Central memory CD4-positive, alpha-beta T cell (primary cell): ENCODE measurements at places on chromosomes 3 and 15.

DNA sequence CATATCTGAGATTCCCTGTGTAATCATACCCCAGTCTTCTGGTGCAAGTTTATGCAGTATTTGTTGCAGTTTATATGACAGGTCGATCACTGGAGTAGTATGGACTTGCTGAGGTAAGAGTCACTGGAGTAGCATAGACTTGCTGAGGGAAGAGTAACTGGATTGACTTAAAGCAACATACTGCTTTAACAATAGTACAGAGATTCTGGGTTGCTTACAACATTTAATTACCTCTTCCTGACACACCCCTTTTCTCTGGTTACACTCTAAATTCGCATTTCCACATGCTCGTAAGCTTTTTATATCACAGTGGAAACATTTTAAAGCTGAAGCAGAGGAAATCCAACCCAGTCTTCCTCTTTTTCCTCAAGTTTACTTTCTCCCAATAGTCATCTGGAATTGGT lies 11.8 kb downstream of the AAGAB start:
- no peak for DNase-seq

DNA sequence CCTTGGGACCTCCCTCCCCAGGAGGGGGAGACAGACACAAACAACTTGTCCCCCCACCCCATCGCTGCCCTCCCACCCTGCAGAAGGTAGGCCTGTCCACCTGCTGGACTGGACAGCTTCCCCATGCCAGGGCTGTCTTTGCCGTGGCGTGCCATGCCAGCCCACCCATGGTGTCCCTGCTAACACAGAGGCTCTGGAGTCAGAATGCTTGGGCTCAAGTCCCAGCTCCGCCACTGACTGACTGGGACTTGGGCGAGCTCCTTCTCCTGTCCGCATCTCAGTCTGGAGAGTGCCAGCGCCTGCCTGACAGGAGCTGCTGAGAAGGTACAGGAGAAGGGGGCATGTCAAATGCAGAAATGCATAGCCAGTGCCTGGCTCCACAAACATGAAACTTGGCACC lies 23.9 kb downstream of the WNT7A start:
- DNase-seq = no peak

- no peak for DNase-seq
Measured at GRCh38 chr3:89059211-89059925, 48.1 kb upstream of the EPHA3 start.

- DNase-seq = no peak
Measured at GRCh38 chr15:85030301-85030929, 48.8 kb downstream of the PDE8A start.
